GM03348 (cell line): ENCODE measurements at places on chromosomes 3 and 15.
A peak's percentile ranks its signal among the peaks of the same experiment; 100 is the strongest.

- peak; percentile 11 for DNase-seq
Observed at GRCh38 chr3:188554404-188554803, 400.4 kb downstream of the LPP start.

DNA sequence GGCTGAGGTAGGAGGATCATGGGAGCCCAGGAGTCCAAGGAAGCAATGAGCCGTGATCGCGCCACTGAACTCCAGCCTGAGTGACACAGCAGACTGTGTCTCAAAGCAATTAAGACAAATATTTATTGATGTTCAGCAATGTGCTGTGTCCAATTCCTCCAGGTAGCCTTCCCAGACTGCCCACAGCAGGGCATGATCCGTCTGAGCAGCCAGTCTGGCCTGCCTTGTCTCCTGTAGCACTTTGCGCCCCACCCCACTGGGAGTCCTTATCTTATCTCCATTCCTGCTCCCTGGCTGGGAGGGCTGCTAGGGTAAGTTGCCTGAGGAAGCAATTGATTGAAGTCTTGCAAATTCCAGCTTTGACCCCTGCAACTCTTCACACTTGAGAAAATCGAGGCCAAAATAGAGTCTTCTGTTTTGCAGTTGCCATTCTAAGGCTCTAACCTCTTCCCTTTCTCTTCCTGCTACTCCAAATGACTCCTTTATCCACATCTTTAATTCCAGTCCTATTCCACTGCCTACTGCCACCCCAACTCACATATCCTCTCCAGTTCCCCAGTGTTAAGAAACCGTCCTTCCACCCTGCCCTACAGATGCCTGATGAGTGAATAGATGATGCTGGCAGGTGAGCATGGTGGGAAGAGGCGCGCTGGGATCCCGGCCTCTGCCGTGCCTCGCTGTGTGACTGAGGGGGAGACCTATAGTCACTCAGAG lies 26.9 kb upstream of the LCTL start:
- DNase-seq = no peak

- peak; percentile 77 for DNase-seq
Observed at GRCh38 chr3:168165390-168166269, 69.9 kb upstream of the GOLIM4 start.

GRCh38 chr3:162555761-162556160 lies 1059.2 kb downstream of the OTOL1 start:
- no peak for DNase-seq

DNA sequence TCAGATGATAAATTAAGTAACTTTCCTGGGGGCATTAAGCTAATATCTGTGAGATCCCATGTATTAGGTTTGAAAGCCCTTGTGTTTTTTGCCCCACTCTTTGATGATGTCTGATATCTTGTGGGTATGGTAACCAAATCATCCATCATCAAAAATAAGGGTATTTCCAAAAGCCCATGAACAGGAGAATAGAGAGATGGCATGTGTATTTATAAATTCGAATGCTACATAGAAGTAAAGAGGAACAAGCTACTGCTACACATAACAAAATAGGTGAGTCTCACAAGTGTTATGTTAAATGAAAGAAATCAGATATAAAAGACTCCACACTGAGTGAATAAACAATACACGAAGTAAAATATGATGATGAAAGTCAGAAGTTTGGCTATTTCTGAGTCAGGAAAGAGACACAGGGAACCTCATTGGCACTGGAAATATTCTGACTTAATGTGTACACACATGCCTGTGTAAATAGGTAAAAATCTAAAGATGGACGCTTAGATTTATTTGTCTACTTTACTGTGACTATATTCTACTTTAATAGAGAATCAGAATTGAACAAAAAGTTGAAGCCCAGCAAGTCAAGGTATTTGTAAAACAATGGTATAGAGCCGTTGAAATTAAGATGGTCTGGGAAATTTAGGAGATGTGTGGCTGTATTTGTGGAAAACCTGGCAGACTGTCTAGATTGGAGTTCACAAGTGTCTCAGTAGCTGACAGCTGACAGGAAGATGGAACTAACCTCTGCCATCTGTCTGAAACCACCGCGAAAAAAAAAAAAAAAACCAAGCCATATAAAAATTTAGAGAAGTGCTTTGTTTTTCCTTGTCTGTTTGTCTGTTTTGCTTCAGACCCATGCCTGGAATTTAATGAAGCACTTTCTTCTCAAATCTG lies 111.0 kb upstream of the TGFBR2 start:
- DNase-seq = no peak

- no peak for DNase-seq
Observed at GRCh38 chr3:169403855-169404519, 259.5 kb downstream of the MECOM start.

DNA sequence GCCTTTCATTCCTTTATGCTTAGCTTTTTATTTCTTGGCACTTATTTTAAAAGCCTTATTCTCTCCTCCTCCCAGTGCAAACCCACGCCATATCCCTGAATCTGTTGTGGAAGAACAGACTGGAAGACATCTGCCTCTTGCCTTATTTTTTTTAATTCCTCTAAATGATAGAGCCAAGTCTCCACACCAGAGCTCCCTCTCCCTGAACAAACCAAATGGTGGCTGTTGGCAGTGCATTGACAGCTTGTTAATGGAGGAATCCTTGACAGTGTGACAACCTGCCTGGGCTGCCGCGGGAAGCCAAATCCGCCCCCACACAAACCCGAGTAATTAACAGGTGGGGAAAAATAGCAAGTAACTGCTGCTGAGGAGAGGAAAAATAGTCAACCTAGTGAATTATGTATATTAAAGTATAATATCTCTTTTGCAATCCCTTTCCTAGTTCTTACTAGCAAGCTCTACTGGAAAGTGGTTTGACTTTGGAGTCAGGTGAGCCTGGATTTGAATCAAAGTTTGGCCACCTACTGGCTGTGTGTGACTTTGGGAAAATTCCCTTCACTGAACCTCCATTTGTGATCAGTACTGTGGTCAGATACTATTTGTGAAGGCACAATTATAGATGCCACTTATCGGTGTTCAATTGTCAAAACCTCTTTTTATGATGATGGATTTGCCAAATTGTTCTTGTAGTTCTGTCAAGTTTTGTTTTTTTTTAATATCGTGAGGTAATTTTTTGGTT lies 589.6 kb downstream of the PDCD6IP start:
- no peak for DNase-seq

DNA sequence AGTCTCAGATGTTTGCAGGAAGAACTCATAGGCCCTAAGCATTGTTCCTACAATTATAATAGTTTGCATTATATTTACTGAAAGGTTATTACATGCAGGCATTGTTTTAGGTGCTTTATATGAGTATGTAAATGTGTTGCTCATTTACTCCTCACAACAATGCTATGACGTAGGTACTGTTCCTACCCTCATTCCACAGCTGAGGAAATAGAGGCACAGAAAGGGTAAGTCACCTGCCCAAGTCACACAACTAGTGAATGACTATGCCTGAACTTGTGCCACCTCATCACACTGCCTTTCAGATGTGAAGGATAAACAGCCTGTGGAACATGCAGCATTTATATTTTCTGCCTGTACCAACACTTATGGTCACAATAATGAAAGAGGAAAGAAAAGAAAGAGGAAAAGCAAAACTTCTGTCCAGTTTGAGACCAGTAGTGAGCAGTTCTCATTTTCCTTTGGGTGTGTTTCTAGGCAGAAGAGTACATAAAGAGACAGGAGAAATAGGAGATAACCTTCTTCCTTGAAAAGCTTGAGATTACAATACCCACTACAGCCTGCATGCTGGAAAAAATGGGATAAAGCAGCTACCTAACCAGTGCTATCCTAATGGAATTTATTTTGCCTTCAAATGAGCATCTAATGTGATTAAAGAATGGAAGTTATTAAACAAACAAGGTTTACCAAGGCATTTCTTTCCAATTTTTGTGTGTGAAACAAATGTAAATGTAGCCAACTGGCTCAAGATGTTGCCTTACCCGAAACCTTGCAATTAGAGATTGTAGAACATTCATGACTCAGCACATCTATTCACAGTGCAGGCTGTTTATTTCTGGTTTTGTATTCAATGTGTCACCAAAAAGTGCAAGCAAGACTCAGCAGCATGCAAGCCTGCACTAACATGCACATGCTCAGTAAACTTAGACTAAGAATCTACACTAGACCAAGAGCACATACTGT lies 20.5 kb upstream of the ENTPD3 start:
- no peak for DNase-seq

- DNase-seq = no peak
Observed at GRCh38 chr3:191688756-191689433, 227.9 kb downstream of the PYDC2 start.

- peak; percentile 85 for DNase-seq
Observed at GRCh38 chr15:61051569-61052031, 177.5 kb downstream of the RORA start.

DNA sequence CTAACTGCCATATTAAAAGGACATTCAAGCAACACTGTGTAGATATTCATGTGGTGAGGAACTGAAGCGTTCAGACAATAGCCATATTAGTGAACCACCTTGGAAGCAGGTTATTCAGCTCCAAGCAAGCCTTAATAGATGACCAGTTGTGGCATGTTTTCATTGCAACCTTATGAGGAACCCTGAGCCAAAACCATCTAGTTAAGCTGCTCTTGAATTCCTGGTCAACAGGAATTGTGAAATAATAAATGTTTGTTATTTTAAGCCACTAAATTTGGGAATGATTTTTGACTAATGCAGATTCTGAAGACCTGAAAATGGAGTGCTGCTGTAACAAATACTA lies 73.0 kb downstream of the SPRED1 start:
- no peak for DNase-seq

- no peak for DNase-seq
Observed at GRCh38 chr3:157119369-157119951, 40.5 kb downstream of the CCNL1 start.

DNA sequence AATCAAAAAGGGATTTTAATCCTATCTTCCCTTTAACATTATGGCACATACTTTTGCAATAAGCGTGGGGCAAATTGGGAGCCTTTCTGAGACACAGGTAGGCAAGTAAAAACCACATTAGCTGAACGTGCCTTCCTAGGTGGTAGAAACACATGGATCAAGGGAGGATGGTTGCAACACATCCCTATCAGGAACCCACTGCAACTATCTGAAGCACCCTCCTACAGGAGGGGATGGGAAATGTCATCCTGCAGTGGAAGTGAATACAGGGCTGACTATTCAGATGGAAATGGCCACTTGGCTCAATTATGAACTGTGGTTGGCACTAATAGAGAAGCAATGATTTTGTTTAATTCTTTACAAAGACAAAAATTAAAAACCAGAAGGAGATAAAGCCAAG lies 826.3 kb downstream of the FHIT start:
- no peak for DNase-seq

GRCh38 chr15:40776537-40777141 lies 6.9 kb downstream of the C15orf62 start:
- DNase-seq = peak; percentile 86

GRCh38 chr3:2001306-2002108 lies 97.2 kb upstream of the CNTN4 start:
- DNase-seq = no peak

DNA sequence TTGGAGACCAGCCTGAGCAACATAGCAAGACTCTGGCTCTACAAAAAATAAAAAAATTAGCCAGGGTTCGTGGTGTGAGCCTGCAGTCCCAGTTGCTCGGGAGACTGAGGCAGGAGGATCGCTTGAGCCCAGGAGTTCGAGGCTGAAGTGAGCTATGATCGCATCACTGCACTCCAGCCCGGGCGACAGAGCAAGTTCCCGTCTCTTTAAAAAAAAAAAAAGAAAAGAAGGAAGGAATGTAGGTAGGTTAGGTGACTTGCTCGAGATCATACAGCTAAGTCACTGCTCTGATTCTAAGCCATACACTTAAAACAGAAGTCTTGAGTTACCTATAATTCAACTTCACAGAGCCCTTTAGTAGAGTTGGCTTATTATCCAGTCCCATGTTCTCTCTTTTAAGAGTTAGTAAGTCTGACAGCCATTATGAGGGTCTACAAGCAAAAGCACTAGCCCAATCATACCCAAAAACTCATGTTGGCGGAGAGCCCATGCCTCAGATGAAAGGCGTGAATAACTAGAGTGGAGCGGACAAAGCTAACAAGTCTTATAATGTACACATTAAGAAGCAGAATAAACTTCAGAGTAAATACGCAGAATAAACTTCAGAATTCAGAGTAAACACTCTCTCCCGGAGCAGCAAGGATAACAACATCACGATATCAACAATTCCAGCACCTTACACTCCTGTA lies 768 bp downstream of the AAGAB start:
- DNase-seq = no peak

- no peak for DNase-seq
Observed at GRCh38 chr3:57681691-57682090, 11.2 kb downstream of the DENND6A start.

- peak; percentile 85 for DNase-seq
Observed at GRCh38 chr3:48826451-48826850, 21.2 kb downstream of the PRKAR2A start.

DNA sequence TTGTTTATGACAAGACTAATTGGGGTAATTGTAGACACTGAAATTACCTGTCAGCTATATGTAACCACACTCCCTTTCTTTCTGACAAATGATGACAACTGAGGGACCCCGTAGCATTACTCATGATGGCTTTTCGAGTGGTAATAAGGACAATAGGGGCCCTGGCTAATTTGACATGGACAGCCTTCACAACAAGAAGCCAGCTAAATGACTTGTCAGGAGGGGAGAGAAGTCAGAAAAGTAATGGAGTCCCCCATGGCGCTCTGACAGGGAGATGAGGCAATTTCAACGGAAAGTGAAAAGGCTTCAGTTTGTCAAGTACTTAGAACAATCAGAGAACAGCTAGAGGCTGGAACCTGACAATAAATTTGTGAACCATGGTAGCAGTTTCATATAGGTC lies 177.3 kb downstream of the CDIN1 start:
- no peak for DNase-seq

DNA sequence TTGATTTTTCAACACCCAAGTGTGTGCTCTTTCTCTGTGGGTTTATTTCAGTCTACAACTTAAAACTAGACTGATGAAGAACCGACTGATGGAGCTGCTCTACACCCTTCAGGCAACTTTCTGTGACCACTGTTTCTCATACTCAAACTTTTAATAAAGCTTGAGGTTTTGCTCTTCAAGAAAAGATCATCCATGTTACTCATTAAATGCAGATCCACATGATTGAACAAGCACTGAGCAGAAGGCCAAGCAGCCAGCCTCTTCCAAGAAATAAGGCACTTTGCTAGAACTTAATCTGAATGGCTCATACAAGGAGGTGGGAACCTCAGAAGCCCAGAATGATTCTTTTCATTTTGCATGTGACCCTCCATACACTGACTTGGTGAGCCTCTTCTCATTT lies 8.7 kb downstream of the SLC27A2 start:
- DNase-seq = no peak

DNA sequence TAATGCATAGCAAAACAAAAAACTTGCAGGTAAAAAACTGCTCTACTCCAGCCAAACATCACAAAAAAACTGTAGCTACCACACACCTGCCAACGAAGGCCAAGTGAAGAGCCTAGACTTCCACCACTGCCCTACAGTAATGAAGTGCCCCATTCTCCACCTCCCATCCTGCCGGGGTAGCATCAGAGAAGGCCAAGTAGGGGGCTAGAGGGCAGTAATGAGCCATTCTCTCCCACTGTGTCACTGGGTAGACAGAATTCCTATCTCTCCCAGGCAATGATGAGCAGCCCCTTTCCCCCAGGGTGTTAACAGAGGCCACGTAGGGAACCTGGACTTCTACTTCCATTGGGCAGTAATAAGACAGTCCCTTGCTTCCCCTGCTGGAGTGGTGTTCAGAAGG lies 9.5 kb downstream of the SEC22C start:
- peak; percentile 45 for DNase-seq
